ENCODE measurements at places on chromosomes 7 and 10. TPM values are rescaled to one million over a fixed set of nuclear protein-coding genes. Genes with fewer than 3 reads are reported as not detected.

- no peak for DNase-seq
Observed at GRCh38 chr10:72079356-72079755, 9.0 kb downstream of the SPOCK2 start.

DNA sequence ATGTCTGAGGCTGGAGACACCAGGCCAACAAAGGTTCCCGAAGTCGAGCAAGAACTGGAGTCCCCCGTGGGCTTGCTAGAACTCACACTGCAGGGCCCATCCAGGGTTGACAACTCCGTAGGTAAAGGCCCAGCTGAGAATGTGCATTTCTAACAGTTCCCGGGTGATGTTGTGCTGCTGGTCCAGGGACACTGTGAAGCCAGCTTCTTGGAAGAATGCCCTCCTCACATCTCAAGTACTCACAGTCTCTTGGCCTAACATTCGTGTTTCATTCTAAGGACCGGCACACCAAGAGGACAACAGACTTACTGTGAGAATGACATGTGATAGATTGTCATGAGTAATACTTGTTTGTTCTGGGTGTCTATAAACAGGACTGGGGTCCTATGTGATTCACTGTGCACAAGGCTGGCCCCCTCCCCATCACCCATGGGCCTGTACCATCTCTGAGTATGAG is 682.3 kb upstream of the IGFBP3 start:
- no peak for DNase-seq

- no peak for DNase-seq
Observed at GRCh38 chr10:74921744-74922143, 95.3 kb downstream of the KAT6B start.

Gene PAX4
- 2.8 TPM for polyA plus RNA-seq

GRCh38 chr7:22566176-22566575 is 66.2 kb upstream of the STEAP1B start:
- peak; percentile 81 for DNase-seq

GRCh38 chr7:65832281-65832680 is 40.6 kb upstream of the VKORC1L1 start:
- DNase-seq, result no peak

GRCh38 chr7:13898957-13899670 is 90.4 kb downstream of the ETV1 start:
- DNase-seq, result peak; percentile 16

Gene NODAL
- 0.33 TPM for polyA plus RNA-seq

- peak; percentile 91 for DNase-seq
Observed at GRCh38 chr10:100183481-100183880, 2.3 kb downstream of the ERLIN1 start.

DNA sequence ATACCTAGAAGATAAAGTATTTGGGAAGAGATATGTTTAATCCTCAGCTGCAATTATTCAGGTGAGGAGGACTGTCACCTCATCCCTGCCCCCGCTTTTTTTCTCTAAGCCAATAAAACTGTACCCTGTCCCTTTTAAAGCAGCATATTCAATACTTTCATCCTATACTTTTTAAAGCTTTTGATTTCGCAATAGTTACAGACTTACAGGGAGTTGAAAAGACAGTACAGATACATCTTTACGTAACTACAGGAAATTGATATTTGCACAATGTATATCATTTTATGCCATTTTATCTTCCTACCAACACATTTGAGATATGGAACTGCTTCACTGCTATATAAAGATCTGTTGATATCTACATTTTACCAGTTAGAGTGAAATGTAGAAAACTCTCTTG is 47.6 kb downstream of the STK17A start:
- no peak for DNase-seq

DNA sequence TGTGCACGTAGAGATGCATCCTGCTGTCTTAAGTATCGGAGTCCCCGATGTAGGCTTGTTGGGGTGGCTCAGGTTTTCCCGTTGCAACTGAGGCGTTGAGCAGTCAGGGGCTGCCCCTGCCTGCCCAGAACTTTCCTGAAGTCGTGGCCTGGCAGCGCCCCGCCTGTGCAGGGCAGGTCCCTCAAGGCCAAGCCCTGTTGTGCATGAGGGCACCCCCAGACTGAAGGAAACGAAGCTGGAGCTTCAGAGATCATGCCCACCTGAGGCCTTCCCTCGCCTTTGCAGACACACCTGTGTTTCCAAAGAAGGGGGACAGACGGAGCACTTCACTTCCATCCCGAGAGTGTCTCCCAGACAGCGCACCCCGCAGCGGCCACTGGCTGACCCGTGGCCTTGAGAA is 121.1 kb downstream of the NKX6-2 start:
- DNase-seq, result no peak

DNA sequence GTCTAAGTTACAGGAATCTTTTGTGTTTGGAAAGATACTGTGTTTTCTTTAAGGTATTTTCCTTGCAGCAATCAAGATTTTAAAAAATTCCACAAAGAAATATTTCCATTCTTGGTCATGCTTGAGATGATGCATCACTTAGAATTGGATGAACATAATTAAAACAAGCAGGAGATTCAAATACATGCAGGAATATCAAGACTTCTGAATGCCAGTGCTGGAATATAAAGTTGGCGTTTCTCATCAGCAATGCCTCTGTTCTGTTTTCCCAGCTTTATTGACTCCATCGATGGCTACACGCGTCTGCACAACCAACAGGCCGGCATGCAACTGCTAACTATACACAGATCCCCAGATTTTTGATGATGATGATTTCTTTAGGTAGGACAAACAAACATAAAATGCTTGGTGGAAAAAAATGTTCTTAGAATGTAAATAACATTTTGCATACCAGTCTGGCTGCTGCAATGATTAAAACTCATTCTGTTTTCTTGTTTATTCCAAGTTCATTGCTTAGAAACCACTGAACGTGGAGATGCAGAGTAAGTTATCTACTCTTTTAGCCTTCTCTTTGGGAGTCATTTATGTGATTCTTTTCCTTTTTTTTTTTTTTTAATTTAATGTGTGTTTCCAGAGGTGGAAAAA is 91.3 kb upstream of the FAM171A1 start:
- no peak for DNase-seq

Gene CPED1
- 12.1 TPM for polyA plus RNA-seq

DNA sequence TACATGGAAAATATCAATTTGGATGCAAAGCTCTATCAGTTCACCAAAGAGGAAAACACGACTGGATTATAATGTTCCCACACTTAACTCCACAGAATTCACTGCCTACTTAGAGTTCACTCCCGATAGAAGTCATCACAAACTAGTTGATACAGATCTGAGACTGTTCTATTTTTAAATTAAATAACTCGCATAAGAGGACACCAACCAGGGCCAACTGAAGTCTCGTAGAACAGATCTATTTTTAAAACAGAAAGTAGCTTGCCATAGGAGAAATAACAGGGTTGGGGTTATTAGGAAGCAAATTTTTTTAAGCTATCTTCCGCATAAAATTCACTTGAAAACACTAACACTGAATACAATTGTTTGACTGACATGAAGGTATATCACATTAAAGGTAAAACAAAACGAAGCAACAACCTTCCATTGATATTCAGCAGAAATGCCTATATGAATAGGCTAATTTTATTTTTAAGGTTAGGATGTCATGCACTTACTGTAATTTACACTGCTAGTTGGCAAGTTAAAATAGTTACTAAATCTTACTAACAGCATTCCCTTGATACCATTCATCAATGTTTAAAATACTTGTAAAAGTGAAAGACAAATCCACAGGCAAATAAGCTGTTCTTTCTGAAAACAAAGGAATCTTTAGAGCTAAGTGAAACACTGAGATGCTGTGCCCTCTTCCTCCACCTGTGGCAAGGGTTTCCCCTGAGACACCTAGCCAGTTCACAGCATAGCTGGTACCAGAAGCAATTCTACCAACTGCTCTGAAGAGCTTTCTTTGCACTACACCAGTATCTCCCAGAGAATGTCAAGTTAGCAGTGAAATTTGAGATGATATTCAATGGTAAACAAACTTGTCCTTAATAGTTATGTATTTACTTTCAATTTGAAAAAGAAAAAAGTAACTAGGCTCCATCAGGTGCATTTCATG is 186.7 kb upstream of the ANK3 start:
- DNase-seq, result no peak

Data from large intestine (tissue), 12 donors.